Stimulated activated CD8-positive, alpha-beta memory T cell treated with anti-CD3 and anti-CD28 coated beads, Interleukin-15, amount 100 ng/mL, for 4 hours (primary cell): ENCODE measurements at places on chromosomes 5 and 9.

DNA sequence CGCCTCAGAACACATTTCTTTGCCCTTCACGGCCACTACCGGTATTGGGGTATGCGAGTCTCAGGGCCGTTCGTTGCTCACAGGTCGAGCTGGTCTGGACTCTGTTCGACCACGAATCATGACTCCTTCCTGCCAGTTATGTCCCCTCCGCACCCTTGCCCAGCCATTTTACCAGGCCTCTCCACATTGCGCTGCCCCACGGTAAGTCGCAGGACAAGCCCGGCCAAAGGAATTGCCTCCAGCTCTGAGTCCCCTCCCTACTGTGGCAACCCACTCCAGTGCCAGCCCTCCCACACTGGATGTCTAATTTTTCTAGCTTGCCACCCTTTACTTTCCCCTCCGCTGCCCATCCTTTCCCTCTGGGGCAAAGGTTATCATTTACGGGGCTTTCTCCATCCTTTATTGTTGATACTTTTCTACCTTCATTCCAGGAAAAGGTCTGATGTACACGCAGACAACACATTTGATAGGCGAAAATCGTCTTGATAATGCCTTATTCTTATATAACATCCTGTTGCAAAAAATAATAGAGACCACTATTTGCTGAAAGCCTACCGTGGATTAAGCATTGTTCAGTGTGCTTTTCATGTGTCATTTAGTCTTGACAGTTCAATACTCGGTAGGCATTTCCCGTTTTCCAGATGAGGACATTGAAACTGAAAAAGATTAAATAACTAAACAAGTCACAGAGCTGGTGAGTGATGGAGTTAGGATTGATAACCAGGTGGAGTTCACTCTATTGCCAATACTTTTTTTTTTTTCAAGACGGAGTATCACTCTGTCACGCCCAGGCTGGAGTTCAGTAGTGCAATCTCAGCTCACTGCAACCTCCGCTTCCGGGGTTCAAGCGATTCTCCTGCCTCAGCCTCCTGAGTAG, 958 bp upstream of the HSPA5 start:
- no peak for DNase-seq

DNA sequence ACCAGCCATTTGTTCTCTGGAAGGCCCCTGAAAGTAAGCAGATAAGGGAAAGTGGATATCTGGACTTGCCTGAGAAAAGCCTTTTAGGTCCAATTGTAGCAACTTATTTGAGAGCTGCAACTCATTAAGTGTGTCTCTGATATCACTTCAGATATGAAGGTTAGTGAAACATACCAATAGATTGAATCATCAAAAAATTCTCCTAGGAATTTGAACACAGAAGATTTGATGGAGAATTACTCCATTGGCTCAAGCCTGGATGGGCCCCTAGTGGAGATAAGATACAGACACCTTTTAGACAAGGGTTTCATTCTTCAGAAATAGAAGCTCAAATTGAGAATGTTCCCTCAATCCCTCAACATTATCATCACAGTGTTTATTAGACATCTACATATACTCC, 356.7 kb downstream of the NDUFS4 start:
- DNase-seq: no peak

GRCh38 chr9:136565086-136565714, 19.4 kb upstream of the NOTCH1 start:
- no peak for DNase-seq

GRCh38 chr5:149561848-149562247, 10.6 kb upstream of the CSNK1A1 start:
- no peak for DNase-seq

- DNase-seq: no peak
Measured at GRCh38 chr5:82160948-82161347, 117.2 kb downstream of the RPS23 start.

- DNase-seq: no peak
Measured at GRCh38 chr9:99103901-99104458, 933 bp upstream of the TGFBR1 start.

DNA sequence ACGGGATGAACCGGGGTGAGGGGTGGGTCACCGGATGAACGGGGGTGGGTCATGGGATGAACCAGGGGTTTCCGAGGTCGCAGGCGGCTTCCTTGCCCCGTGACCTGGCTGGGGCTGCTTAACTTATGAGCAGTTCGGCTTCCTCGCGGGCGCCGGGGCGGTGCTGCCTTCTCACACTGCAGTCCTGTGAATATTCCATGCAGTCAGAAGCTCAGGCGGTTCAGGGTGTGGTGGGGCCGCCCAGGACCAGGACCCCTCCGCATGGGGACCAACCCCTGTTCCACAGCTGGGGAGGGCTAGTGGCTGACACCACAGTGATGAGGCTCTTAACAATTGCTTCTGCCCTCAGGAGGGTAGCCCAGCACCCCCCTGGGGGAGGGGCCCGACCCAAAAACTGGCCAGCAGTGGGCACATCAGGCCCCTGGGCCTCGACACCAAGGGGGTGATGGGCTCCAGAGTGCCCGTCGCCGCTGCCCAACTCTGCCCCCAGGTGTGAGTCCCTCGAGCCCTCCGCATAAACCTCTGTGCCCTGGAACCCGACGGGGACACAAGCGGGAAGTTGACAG, 30.9 kb upstream of the SLC9A3 start:
- no peak for DNase-seq

DNA sequence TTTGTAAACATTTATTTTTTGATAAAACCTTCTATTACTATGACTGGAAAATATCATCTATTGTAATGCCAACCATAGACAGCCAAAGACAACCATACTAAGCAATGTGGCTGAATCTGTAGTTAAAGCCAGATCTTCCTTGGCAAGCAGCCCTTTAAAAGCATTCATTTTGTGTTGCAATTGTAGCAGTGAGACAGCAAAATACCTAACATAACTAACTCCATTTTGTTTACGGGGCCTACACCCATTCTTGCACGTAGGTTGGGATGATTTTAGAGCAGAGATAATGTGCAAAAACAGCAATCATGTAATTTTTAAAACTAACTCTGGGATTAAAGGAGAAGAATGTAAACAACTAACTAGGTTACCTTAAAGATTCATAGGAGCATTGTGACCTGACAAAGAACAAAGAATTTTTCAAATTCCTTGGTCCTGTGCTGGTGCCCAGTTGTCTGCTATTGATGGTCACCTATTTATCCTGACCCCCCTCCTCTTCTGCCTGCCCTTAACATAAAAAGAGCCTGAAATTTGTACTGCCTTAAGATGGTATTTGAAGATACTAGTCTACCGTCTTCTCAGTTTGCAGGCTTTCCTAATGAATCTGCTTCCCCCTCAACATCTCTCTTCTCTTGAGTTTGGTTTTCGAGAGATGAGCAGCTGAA, 10.6 kb downstream of the IFNA1 start:
- DNase-seq: no peak

DNA sequence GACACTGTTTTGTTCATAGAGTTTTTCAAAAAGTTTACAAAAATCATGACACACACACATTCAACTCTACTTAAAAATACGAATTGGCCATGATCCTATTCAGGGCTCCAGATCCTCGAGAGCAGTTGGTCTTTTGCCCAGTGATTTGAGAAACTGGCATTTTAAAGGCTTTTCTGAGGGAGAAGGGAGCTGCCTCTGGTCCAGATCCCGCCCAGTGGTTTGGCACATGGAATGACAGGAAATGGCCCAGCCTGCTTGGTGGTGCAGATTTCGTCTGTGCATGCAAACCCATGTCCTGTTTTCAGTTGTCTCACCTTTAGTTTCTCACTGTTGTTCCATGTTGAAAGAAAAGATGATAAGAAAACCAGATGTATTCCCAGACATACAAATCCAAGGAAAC, 3.6 kb downstream of the CAMK4 start:
- no peak for DNase-seq

GRCh38 chr5:16179511-16179935, at the start of gene MARCHF11:
MARCHF11 (minus strand) TSS chr5:16179791; CDS start chr5:16179575, 216 bp downstream.
- no peak for DNase-seq

DNA sequence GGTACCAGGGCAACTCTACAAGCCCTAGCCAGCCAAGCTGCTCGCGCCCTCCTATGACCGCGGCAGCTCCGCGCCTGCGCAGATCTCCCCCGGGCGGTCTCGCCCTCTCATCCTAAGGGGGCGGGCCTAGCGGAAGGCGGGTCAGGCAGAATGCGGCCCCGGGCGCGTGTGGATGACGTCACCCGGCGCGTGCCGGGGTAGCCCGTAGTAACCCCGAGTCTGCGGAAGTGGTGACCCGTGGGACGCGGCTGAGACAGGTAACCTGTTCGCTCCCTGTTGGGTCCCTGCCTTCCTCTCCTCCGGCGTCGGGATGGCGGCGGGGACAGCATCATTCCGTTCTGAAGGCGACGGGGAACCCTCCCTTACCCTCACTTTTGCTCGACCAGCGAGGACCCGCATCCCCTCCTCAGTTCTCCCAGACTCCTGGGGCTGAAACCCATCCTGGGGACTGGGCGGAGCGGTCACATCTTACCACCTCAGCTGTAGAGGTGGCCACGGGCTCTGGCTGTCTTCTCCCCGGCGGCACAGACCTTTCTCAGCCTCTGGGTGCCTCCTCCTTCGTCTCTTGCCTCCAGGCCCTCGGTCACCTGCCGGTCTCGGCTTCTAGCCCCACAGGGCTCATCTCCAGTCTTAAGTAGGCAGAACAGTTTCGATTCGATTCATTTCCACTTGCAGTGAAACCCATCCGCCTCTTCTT, at the start of gene AOPEP:
Gene AOPEP, plus strand, starts transcription at position 205 of the 697 bp plus-strand sequence. CDS start 33,085 bp downstream, outside the sequence.
- peak; percentile 98 for DNase-seq

- DNase-seq: no peak
Measured at GRCh38 chr5:83925955-83926337, 205.3 kb upstream of the HAPLN1 start.

- DNase-seq: no peak
Measured at GRCh38 chr5:622946-623522, 10.9 kb downstream of the CEP72 start.

- no peak for DNase-seq
Measured at GRCh38 chr5:179828756-179829421, 8.2 kb downstream of the SQSTM1 start.

DNA sequence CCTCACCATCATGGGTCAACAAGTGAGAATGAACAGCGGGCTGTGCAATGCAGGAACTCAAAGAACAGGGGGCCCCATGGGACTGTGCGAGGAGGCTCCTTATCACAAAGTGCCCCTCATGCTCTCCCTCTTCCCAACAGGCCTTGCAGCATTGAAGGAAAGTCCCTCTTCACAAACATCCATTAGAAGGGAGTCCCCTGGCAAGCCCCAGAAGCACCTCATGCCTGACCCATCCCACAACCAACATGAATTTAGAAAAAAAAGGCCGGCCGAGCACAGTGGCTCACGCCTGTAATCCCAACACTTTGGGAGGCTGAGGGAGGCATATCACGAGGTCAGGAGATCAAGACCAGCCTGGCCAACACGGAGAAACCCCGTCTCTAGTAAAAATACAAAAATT, 122.6 kb upstream of the FSTL4 start:
- no peak for DNase-seq

DNA sequence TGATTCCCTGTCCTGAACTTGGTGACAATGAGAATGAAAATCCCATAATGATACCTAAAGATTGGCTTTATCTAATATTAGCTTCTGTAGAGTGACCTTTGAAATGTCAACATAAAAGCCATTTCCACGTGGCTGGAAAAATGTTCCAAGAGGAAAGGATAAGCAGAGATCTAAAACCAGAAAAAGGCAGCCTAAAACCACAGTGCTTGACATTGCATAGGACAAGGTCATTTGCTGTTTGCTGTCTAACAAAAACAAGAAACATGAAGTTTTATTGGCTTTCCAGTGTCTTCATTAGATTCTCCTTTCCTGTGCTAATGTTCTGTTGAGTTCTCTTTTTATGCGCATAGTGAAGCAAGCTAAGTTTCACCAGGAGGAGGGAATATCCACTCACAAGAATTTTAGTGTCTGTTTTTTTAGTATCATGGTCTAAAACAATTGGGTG, 44.6 kb downstream of the CPEB4 start:
- no peak for DNase-seq

GRCh38 chr5:150700246-150700593, 642 bp downstream of the RBM22 start:
- no peak for DNase-seq

- no peak for DNase-seq
Measured at GRCh38 chr5:16834029-16834428, 102.1 kb downstream of the MYO10 start.

GRCh38 chr5:157324237-157324636, 58.3 kb downstream of the CYFIP2 start:
- DNase-seq: no peak

GRCh38 chr9:93508207-93508606, 54.8 kb upstream of the FAM120AOS start:
- DNase-seq: no peak

GRCh38 chr5:50653946-50654345, 12.5 kb upstream of the PARP8 start:
- DNase-seq: no peak

DNA sequence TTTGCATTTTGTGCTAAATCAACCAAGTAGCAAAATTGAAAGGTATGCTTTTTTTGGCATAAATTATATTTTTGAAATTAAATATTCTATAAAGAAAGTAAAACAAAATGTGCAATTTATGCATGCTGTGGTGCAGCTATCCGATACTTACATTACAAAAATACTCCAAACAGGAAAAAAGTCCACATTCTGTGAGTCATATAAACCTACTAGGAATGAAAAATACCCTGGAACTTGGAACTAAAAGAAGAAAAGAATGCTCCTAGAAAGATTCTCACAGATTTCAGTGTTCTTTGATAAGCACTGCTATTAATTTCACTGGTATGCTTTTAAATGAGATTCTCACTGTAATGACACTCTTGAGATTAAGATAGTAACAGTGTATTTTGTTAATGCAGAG, 92.6 kb downstream of the OSMR start:
- DNase-seq: no peak

- DNase-seq: no peak
Measured at GRCh38 chr9:17894501-17895160, 315.8 kb downstream of the SH3GL2 start.

DNA sequence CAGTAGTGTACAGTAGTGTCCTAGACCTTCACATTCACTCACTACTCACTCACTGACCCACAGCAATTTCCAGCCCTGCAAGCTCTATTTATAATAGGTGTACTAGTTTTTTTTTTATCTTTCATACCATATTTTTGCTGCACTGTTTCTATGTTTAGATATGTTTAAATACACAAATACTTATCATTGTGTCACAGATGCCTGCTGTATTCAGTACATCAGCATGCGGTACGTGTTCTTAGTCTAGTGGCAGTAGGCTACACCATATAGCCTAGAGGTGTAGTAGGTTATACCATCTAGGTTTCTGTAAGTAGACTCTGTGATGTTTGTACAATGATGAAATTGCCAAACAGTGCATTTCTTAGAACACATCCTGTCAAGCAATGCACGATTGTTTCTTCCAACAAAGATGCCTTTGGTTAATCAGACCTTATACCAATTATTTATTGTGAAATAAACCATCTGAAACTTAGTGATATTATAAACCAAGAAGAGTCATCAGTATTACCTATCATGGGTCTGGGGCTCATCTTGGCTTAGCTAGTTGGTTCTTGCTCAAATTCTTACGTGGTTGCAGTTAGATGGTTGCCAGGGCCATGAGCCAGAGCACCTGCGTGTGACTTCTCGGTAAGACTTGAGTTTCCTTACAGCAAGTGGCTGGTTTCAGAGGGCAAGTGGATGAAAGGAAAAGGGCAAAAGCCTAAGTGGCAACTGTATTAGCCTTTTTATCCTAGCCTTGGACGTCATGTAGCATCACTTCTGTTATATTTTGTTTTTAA, 41.1 kb downstream of the ERBIN start:
- no peak for DNase-seq

- no peak for DNase-seq
Measured at GRCh38 chr5:10825897-10826644, 65.0 kb upstream of the DAP start.

- no peak for DNase-seq
Measured at GRCh38 chr5:14743601-14744295, 79.2 kb downstream of the OTULIN start.

- DNase-seq: no peak
Measured at GRCh38 chr9:36905101-36906066, 128.7 kb downstream of the PAX5 start.
